ENCODE measurements at places on chromosomes 1 and 21.

DNA sequence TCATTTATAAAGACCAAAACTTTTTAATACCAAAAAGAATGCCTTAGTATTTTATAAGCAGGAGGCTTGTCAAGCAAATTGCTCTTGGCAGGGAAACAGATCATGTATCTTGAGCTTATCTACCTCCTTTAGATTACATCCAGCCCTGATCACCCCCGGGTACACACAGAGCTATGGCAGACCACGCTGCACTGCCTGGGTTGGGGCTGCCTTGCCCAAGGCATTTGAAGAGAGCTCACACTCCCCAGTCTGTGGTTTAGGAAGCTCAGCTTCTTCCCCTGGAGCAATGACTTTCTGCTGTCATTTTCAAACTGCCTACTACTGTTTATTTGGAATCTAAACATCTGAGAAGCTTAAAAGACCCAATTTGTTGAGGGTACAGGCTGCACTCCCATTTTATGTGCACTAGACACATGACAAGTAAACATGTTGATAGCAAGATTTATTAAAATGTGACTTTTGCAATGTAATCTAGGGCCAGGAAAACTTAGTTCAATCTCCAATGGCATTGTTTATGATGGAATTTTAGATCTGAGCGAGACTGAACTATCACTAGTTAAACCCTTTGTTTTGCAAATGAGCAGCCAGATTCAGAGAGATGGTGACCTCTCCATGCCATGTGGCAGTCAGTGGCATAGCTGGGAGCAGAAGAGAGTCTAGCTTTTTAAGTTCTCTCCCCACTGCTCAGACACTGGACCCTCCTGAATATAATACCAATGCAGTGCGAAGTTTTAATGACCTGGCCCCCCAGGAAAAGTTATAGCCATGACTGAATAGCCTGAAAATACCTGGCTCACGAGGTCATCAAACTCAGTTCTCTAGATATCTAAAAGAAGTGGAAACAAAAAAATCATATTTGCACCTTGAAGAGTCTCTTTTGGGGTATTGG, 214.9 kb downstream of the HLX start:
- DNase-seq, result no peak

DNA sequence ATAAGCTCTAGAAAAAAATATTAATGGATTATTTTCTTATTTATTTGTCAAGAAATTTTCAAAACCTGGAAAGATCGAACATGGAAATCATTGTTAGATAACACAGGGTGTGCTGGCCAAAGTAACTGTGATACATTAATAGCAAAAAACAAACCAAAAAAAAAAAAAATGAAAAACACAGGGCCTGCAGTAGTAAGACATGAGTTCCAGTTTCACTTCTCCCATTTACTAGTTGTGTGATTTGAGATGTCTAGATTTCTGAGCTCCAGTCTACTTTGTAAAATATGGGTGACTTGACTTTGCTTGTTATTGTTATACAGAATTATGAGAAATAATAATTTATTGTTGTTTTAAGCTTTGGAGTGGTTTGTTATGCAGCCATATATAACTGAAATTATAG, 13.6 kb downstream of the FAM177B start:
- no peak for DNase-seq

DNA sequence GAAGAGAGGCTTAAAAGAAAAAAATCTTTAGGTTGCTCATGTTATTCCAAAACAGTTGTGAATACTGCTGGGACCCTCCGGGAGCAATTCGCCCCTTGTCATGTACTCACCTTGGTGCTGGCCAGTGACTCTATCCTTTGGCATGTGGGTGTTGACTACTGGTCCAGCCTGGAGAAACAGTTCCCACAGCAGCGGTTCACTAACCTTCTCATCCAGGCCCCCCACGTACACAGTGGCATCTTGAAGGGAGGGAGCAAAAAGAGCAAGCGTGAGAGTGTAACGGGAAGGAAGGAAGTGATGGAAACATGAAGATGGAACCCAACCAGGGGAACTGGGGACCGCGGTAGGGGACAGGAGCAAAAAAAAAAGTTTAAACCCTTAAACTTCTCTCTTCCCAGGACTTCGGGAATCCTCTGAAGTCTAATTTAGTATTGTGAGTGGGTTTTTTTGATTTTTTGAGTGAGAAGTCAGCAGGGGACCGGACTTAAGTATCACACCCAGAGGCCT, 494 bp downstream of the SF3B4 start:
- no peak for DNase-seq

- DNase-seq, result peak; percentile 20
These were observed 15.5 kb upstream of the MTARC2 start for GRCh38 chr1:220732621-220733020.

DNA sequence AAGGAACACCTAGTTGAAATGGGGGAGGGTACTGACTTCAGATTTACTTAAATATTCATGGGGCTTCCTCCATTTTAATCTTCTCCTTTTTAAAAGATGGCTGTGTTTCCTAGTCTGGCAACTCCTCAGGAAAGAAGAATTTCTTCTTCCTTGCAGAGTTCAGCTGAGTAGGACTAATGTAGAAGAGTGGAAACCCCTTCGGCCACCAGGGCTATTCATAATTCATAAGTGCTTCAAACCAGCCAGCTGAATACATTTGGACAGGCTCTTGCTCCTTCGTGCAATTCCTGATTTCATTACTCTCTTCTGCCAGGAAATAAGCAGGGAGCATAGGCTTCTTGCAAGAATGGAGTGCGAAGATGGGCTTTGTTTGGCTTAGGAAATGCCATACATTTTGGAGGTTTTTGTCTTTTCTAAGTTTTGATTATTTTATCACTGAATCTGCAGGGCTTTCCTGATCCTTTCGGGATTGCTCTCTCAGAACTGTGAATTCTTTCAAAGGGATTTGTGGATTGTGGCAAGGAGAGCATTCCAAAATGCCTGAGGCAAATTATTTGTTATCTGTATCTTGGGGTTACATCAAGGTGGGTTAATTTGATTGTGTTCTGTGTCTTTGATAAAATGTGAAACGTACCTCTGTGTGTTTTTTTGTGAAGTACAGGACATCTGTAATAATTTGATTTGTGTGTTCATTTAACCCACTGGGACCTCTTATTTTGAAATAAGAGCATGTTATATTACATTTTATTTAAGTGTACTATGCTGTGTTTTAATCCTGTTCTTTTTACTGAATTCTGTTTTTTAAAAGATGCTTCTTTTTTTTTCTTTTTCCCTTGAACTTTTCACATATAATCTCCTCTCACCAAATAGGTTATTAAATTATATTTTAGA, 179.4 kb upstream of the SGIP1 start:
- DNase-seq, result no peak

GRCh38 chr1:156926175-156926574, 5.7 kb downstream of the LRRC71 start:
- DNase-seq, result no peak

- no peak for DNase-seq
These were observed 3.3 kb upstream of the IRF2BP2 start for GRCh38 chr1:234613128-234613875.

Measured in endothelial cell (in vitro differentiated cells).